ENCODE measurements at places on chromosomes 7 and 10.

DNA sequence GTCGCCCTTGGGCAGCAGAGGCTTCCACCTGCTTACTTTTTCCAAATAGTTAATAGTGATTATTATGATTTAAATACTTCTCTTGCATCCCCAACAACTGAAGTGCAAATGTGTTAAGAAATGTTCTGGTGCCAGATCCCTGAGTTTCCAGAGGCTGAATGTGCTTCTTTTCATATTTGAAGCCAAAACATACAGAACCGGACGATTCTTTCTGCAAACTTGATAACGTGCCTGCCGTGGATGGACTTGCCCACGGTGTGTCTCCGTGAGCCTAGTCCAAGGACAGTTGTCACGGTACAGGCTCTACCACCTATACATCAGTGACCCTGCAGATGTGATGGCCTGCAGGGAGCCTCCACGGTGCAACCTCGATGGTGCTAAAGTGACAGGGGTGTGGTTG lies 198.6 kb upstream of the LYZL2 start:
- DNase-seq: no peak

GRCh38 chr7:17546592-17546991 lies 248.1 kb downstream of the AHR start:
- no peak for DNase-seq

GRCh38 chr10:5547681-5547930 lies 22.8 kb downstream of the CALML3 start:
- DNase-seq: no peak

GRCh38 chr7:14521183-14521582 lies 381.4 kb downstream of the DGKB start:
- no peak for DNase-seq

GRCh38 chr10:81280497-81281479 lies 594.2 kb upstream of the NRG3 start:
- no peak for DNase-seq

Measured in WERI-Rb-1 (cell line).